Renal cortex interstitium (tissue), 15 donors: ENCODE measurements at places on chromosomes 7 and 10. TPM values are rescaled to one million over a fixed set of nuclear protein-coding genes. Genes with fewer than 3 reads are reported as not detected.

DNA sequence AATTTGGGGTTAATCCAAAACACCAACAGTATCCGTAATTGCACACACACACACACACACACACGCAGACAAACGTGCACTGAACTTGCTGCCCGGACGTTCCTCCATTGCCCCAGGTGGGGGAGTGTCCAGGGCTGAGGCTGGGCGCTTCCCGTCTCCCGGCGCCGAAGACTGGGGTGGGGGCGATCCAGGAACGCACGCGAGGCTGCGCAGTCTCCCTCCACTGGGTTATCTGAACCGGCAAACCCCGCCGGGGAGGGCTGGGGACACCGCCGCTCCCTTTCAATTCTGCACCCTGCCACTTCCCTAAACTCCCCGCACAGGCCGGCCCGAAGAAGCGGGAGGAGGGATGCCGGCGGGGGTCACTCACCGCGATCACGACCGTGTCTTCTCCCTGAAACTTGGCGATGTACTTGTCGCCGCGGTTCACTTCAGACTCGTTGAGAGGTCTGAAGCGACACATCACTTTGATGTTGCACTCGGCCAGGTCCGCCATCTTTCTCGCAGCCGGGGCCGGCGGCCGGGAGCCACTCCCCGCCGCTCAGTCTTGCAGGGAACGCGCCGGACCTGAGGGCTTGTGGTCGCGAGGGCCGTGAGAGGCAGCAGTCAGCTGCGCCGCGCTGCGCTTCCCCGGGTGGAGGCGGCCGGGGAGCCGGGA is 618 bp downstream of the KIF5B start:
- peak; percentile 74 for DNase-seq

Gene EPHA1
- polyA plus RNA-seq: 19.6 TPM

Gene PYROXD2
- 33.0 TPM for polyA plus RNA-seq

Gene TFR2
- 1.1 TPM for polyA plus RNA-seq

GRCh38 chr7:47550788-47551470 is 31.0 kb downstream of the TNS3 start:
- DNase-seq: no peak

Gene NRCAM
- 22.9 TPM for polyA plus RNA-seq

Gene TEX36
- not detected for polyA plus RNA-seq
